ENCODE measurements at places on chromosomes 3 and 15.

GRCh38 chr3:108283006-108283405 is 13.3 kb upstream of the HHLA2 start:
- no peak for DNase-seq

DNA sequence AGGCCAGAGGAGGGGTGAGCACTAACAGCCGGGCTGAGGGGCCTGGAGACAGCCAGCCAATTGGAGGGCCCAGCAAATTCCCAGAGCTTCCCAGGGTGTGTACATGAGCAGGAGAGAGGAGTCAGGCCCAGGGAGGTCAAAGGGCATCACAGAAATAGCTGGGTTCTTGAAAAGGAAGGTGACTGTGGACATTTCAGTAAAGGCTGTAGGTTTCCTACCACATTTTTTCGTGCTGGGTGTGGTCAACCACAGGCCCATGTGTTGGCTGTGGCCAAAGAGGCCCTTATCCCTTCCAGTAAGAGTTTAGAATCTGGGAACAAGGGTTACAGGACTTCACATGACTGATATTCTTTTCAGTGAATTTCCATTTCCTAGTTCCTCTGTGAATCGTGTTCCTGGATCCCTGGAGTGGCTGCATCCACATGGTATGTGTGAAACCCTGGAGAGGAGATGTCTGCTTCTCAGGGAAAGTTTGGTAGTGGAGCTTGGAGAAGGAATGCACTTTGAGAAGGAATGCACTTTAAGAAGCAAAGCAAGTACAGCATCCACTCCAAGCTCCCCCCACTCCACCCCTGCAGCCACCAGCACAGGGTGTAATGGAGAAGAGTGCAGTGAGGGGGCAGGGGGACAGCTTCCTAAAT is 73.2 kb upstream of the HEG1 start:
- DNase-seq, result no peak

DNA sequence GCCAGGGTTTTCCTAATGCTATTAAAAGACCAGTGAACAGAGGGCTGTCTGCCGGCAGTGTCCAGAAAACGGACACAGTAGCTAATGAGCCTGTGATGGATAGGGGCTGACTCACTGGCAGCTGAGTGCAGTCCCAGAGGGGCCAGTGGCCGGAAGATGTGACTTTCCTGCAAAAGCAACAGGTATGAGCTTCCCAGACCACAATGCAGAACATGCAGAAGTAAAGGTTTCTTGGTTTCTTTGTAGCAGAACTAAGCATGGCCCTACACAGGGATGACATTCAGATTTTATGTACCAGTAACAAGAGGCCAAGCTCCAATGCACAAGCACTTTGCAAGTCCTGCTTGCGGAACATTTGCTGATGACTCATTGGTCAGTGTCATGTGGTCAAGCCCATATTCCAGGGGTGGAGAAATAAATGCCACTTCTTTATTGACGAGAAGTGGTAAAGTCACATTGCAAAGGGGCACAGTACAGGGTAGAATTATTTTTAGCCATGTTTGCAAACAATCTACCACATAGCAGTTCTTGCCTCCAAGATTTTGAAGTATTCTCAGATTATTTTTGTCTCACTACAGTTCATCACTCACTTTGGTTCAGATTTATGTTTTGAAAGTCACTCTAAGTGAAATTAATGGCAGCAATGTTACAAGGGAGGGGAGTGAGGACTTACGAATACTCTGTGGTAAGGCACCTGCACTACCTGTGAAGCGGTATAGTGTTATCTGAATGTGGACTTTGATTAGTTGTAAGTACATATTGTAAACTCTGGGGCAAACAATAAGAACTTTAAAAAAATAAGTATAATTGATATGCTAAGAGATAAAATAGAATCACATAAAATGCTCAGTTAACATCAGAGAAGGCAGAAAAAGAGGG is 263.3 kb downstream of the ABHD5 start:
- peak; percentile 9 for DNase-seq

GRCh38 chr3:148990236-148990635 is 1.1 kb upstream of the GYG1 start:
- DNase-seq, result no peak

GRCh38 chr3:23479026-23479425 is 275.9 kb downstream of the UBE2E2 start:
- no peak for DNase-seq

DNA sequence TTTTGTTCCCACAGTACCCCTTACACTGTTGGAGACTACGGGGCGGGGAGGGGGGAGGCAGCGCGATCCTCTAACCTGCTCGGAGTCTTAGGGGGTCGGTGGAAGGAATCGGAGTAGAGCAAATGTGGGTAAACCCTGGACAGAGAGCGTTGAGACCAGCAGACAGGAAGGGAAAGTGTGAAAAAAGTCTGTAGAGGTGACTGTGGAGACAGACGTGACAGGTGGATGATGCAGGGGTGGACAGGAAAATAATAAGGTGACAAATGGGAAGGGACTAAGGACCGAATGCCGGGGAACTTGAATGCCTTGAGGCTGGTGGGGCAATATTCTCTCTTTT is 424 bp downstream of the EAF2 start:
- no peak for DNase-seq

- DNase-seq, result no peak
Observed at GRCh38 chr15:65204931-65205660, 6.2 kb downstream of the CILP start.

GRCh38 chr3:105118905-105119304 is 247.8 kb upstream of the ALCAM start:
- DNase-seq, result no peak

DNA sequence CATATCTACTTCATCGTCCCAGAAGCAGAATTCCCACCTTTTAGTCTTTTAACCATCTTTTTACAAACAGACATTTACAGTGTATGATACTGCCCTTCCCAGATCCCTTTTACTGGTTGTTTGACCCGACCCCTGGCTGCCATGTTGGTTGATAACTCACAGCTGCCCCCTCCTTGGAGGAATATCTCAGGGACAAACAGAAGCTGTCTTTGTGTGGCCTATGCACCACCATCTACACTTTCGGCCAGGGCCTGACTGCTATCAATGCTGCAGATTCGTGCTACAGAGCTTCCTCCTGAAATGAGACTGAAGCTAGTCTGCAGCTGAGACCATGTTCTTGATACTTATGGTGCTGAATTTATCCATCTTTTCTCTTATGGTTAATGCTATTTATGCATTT is 6.6 kb upstream of the POLQ start:
- DNase-seq, result no peak

GRCh38 chr15:90348456-90348855 is 3.6 kb upstream of the ZNF774 start:
- DNase-seq, result no peak

- no peak for DNase-seq
Observed at GRCh38 chr3:32948625-32949445, 2.6 kb upstream of the CCR4 start.

GRCh38 chr3:18740631-18741583 is 315.8 kb upstream of the SATB1 start:
- no peak for DNase-seq

DNA sequence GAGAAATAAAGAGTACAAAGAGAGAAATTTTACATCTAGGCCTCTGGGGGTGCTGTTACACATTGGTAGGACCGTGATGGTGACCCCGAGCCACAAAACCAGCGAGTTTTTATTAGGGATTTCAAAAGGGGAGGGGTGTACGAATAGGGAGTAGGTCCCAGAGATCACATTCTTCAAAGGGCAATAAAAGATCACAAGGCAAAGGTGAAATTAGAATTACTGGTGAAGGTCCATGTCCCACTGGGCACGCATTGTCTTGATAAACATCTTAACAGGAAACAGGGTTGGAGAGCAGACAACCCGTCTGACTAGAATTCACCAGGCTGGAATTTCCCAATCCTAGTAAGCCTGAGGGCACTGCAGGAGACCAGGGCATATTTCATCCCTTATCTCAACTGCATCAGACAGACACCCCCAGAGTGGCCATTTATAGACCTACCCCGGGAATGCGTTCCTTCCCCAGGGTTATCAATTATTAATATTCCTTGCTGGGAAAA is 4.3 kb downstream of the IRAK2 start:
- DNase-seq, result no peak

DNA sequence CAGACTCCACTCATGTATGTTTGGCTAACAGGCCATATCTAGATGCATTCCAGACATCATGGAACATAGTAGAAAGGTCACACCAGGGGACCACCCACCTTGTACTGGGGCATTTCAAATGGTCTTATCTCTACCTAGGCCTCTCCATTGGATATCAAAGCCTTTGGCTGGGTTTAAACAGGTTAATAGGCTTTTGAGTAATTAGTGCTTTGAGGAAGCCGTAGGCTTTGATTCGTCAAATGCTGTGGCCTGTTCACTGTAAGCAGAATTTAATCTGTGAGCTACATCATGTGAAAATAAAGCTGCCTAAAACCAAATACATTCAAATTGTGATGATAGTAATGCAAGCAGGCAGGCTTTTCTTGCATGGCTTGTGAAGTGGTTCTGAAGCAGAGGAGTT is 129.5 kb downstream of the ST8SIA2 start:
- no peak for DNase-seq

Data from smooth muscle cell of the brain vasculature (primary cell).